Stimulated activated CD4-positive, alpha-beta T cell treated with anti-CD3 and anti-CD28 coated beads, Interleukin-12 subunit alpha, Interleukin-12 subunit beta, amount 100 ng/mL, for 48 hours (primary cell): ENCODE measurements at places on chromosomes 11 and 22.

- no peak for DNase-seq
Measured at GRCh38 chr11:47656260-47656885, 14.0 kb upstream of the MTCH2 start.

GRCh38 chr22:27135031-27135981, 477.9 kb downstream of the MIAT start:
- DNase-seq = no peak

DNA sequence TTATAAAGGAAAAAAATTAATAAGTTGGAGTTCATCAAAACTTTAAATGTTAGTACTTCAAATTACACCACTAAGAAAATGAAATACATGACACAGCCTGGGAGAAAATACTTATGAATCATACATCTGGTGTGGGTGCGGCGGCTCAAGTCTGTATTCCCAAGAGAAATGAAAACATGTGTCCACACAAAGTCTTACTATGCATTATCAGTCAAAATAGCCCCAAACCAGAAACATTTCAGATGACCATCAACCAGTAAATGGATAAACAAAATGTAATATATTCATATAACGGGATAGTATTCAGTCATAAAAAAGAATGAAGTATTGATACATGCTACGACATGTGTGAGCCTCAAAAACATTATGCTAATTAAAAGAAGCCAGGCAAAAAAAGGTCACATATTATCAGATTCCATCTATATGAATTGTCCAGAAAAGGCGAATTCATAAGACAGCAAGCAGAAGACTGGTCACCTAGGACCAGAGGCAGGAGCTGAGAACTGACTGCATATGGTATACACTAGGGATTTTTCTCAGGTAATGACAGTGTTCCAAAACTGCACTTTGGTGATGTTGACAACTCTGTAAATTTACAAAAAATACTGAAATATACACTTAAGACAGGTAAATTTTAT, 5.3 kb upstream of the AKIP1 start:
- no peak for DNase-seq

- no peak for DNase-seq
Measured at GRCh38 chr11:111001986-111002611, 243.4 kb upstream of the POU2AF2 start.

DNA sequence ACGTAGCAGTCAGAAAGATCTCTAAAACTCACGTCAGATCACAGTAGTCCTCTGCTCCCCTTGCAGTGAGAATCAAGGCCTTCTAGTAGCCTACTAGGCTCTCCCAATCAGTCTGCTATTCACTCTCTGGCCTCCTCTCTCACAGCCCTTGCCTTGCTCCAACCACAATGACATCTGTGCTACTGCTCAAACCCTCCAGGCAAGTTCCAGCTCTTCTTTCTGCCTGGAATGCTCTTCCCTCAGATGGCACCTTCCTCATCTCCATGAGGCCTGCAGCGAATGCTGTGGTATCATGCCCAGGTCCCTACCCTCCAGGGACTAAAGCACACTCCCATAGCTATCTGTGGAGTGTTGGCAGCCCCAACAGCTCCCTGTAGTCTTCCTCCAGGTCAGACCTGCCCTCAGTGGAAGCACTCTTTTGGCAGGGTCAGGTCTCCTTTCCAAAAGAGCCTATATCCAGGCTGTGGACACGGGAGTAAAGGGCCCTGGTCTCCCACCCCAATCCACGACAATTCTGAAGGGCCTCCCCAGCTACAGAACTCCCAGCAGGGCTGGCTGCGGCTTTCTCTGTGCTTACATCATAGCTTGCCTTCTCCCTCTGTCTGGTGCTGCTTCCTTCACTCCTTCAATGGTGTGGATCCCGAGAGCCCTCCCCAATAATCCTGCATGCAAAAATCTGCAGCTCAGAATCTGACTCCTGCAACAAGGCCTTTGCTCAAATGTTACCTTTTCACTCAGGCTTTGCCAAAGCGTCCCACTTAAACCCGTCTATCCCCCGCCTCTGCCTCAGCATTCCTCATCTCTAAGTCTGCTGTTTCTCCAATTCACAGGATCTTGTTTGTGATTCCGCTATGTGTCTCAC, 8.9 kb downstream of the HIRA start:
- DNase-seq = no peak
